Stimulated activated CD8-positive, alpha-beta memory T cell treated with anti-CD3 and anti-CD28 coated beads, Interleukin-2, amount 100 ng/mL, for 1 hour (primary cell): ENCODE measurements at places on chromosomes 2 and 18.

DNA sequence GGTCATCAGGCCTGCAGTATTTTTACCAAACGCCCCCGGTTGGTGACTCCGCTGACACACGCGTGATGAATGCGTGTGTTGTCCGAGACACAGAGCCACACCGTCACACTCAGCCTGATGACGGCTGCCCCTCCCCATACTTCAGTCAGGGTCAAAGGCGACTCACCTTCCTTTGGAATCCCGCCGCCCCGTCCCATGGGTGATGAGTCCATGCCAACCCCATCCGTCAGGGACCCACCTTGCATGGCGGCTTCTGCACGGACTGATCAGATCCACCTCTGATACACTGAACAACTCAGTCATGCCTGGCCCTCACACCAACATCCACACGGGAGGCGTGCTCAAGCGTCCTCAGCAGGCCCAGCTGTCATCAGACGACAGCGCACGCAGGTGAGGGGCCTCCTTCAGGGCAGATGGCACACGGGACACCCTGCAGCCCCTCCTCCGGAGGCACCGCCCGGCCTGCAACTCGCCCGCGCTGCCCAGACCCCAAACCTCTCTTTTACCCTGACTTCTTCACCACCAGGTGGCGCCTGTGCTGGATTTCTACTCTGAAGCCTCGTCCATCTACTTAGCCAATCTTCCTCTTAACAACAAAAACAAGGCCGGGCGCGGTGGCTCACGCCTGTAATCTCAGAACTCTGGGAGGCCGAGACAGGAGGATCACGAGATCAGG lies 89.2 kb downstream of the ZNF516 start:
- no peak for DNase-seq

GRCh38 chr2:207768866-207769596 lies 675 bp downstream of the FZD5 start:
- DNase-seq = no peak

DNA sequence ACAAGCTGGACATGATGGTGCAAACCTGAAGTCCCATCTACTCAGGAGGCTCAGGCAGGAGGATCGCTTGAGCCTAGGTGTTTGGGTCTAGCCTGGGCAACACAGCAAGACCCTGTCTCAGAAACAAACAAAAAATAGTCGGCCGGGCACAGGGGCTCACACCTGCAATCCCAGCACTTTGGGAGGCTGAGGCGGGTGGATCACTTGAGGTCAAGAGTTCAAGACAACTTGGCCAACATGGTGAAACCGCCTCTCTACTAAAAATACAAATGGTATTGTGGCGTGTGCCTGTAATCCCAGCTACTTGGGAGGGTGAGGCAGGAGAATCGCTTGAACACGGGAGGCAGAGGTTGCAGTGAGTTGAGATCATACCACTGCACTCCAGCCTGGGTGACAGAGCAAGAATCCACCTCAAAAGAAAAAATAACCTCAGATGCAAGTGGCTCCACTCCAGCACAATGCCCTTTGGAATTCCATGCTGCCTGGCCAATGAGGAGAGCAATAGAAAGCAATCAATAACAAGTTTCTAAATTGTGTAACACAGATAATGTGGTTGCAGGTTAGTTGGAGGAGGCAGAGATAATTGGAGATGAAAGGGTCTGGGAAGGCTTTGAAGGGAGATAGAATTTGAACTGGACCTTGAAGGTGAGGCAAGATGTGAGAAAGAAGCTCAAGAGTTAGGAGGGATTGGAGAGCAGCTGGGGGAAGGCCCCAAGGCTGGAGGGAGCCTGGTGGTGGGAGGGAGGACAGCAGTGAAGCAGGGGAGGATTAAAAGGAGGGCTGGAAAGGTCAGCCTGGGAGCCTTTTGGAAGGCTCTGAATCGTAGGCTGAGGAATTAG lies 6.0 kb downstream of the TTC31 start:
- no peak for DNase-seq

GRCh38 chr2:173953047-173953424 lies 12.1 kb downstream of the SP3 start:
- no peak for DNase-seq

- no peak for DNase-seq
These were observed 67.8 kb downstream of the SLC66A2 start for GRCh38 chr18:79883461-79884293.

GRCh38 chr2:18284331-18284730 lies 276.1 kb downstream of the RDH14 start:
- no peak for DNase-seq

- no peak for DNase-seq
These were observed 15.8 kb downstream of the DAPL1 start for GRCh38 chr2:158810731-158811460.

GRCh38 chr2:14756122-14756541 lies 123.6 kb downstream of the LRATD1 start:
- DNase-seq = no peak

DNA sequence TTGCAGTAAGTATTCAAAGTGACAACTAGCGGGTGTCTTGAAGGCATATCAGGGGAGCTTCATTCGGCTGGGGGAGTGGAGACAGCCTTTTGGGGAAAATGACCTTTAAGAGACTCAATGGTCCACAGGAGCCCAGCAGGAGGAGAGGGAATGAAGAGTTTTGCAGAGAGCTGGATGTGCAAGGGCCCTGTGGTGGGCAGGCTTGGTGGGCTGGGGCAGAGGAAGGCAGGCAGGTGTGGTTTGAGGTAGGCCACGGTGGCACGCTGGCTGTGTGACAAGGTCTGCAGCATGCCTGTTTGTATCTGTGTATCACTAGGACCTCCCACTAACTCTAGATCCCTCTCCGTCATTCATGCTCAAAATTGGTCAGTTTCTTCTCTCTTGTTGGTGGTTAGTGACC lies 53.7 kb downstream of the CD8B2 start:
- DNase-seq = no peak

DNA sequence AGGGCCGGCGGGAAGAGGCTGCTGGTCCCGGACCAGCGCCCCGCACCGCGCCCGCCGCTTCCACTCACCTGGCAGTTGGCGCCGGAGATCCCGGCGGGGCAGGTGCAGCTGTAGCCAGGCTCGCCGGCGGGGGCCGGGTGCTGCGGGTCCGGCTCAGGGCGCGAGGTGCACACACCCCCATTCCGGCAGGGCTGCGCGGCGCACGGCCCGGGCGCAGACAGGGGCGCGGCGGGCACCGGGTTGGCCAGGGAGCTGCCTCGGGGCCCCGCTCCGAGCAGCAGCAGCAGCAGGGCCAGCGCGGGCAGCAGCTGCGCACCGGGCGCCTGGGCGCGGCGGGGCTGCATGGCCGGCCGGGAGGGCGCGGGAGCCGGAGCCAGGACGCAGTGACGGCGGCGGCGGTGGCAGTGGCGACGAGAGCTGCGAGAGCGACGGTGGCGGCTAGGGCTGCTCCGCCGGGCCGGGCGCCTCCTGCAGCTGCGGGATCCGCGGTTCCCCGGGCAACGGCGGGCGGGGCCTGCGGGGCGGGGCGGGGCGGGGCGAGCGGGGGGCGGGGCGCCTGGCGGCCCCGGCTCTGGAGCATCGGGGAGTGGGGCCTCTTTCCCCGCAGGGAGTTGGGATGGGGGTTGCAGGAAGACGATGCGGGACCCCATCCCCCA lies at the start of gene DNER:
Gene DNER, minus strand, starts transcription at position 476 of the 656 bp plus-strand sequence. Its CDS starts 132 bp downstream, at position 344.
- DNase-seq = peak; percentile 16

DNA sequence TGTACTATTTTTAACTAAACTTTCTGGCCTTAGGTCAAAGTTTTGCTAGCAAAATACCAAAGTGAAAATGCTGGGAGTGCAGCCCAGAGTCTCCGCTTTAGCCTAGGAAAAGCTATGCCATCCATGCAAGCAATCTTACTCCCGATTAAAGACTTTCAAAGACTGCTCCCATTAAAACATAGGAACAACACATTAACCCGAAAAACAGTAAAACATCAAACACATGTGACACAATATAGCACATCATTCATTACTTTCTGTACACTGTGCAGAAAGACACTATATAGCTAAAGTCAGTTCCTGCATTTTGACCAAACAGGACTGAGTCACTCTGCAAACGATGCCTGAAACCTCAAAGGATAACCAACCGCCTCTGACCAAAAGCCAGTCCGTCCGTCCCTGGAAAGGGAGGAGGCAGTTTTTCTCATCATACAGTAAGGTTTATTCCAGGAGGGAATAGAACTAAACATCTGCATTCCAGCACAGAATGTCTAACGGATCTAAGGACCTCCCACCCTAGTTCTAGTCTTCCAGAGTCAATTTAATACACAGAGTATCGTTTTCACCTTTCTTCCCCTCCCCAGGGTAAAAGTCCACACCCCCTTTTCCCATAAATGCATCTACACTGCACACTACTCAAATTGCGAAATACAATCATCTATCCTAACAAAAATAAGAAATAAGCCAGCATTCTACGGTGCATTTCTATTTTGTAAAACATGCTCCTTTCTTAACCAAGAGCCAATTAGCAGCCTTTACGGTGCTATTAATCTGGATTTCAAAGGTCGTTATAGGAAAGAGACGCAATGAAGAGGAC lies 1.7 kb downstream of the ROCK2 start:
- no peak for DNase-seq

DNA sequence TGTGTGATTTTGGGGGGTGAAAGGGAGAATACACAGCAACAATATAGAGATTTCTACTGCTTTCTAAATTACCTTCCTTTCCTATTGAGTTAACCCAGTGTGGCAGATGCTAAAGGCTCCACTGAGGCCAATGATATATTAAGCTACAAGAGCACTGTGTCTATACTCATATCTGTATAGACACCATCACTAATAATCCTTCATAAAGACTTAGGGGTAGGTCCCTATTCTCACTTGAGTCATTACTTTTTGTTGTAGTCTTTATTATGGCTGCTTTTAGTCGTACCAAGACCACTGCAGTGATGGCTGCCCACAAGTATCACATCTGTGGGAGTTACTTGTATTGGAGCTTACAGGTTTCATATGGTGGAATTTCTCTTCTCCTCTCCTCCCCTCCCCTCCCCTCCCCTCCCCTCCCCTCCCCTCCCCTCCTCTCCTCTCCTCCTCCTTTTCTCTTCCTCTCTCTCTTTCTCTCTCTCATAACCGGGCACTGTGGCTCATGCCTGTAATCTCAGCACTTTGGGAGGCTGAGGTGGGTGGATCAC lies 637.6 kb downstream of the ADCYAP1 start:
- no peak for DNase-seq

DNA sequence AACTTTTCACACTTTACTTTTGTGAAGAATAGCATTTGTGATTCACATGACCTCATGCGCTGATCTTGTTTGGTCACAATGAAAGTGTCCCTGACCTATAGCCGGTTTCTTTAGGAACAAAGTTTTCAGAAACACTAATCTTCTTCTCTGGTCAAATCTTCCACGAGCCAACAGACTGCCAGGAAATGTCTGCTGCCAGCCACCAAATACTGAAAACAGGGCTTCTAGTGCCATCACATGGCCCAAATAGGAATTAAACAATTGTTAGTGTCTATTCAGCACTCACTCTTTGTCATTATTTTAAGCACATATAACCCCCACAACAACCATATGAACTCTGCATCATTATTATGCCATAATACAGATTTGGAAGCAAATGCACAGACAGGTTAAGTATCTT lies 286.5 kb upstream of the SYT4 start:
- DNase-seq = no peak

DNA sequence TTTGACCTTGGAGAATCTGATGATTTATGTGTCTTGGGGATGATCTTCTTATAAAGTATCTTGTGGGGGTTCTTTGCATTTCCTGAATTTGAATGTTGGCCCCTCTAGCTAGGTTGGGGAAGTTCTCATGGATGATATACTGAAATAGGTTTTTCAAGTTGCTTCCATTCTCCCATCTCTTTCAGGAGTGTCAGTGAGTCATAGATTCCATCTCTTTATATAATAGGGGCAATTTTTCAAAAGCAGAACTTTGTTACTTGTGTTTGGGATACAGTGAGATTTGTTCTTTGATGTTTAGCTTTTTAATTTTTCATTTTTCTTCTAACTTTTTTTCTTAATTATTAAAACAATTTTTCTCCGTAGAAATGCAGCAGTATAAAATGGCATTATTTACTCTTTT lies 19.4 kb downstream of the TMEM87B start:
- no peak for DNase-seq

DNA sequence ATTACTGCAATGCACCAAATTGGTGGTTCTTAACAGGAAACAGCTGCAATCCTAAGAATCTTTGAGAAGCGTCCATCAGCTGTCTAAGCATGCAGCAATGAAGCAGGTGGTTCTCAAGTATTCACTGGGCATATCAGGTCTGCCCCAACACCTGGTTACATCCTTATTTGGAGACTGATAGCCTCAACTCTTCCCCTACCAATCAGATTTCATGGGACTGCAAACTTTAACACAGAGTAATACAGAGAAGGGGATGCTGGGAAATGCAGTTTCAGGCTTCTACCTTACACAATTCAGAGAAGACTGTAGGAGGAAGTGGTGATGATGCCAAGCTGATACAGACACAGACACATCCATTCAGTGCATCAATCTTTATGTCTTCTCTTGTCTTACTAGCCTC lies 240.5 kb downstream of the BCL2 start:
- no peak for DNase-seq

DNA sequence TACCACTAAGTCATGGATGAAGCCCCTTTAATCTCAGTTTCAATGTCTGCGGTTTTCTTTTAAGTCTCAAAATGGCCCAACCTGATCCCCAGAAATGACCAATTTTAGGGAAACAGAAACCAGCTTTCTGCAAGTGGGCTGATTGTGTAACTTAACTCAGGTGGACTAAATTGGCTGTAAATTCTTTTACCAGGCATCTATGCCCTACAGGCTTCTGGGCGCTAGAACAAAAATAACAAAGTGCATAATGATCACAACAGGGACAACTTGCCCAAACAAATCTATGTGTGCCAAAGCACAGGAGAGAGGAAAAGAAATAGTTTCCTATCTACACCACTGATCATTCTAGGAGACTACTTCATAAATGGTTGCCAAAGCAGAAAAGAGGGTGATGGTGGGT lies 112.3 kb upstream of the SETBP1 start:
- DNase-seq = no peak

DNA sequence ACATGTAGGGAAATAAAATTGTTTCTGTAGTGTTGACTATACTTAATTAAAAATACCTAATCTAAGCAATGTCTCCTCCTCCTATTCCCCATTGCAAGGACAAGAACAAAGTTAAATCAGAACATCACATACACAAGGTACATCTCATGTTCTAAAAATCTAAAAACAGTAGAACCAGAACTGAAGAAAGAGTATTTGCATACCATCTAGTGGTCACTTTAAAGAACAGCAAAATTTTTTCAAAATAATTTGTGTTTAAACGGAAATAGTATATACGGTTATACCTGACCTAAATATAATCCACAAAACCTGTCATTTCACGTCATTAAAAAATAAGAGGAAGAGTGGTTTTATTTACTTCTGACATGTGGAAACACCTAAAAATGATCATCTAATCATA lies 294.3 kb upstream of the KCNH7 start:
- no peak for DNase-seq

- DNase-seq = no peak
These were observed 151.1 kb upstream of the SLC1A4 start for GRCh38 chr2:64837925-64838641.

GRCh38 chr2:126038861-126039260 lies 617.1 kb upstream of the GYPC start:
- no peak for DNase-seq
